ENCODE measurements at places on chromosomes 11 and 22.

- DNase-seq, result no peak
Measured at GRCh38 chr22:45867118-45867905, 109.7 kb downstream of the WNT7B start.

GRCh38 chr11:117966908-117967307 is 19.3 kb upstream of the IL10RA start:
- no peak for DNase-seq

DNA sequence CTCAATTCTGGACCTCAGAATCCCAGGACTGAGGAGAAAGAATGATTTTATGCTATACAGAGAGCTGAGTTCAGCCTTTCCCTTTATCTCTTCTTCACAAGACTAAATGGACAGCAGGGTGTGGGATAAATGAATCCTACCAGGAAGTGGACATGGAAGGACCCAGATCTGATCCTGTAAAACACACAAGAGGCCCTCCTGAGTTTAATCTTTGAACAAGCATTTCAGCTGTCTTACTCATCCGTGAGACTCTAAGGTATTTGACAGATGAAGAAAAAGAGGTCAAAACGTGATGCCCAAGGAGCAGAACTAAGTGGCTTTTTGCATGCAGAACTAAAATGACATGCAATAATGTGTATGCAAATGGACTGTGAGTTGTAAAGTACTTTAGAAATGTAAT is 511.3 kb downstream of the DLG2 start:
- no peak for DNase-seq

DNA sequence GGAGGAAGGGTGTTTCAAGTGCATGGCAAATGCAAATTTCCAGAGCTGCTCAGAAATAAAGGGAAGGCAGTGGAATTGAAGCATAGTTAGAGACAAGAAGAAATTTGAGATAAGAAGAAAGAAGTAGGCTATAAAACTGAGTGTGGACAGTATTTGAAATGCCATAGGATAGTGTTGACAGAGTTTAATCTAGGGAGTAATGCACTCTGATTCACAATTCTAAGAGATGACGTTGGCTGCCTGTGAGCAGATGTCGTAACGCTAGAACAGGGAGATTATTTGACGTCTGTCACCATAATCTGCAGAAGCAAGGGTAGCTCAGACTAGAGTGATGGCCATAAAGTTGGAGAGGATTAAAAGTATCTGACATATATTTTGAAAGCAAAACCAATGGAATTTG is 389.9 kb upstream of the KIRREL3 start:
- DNase-seq, result no peak

- no peak for DNase-seq
Measured at GRCh38 chr22:46058591-46059519, 81.9 kb upstream of the WNT7B start.

DNA sequence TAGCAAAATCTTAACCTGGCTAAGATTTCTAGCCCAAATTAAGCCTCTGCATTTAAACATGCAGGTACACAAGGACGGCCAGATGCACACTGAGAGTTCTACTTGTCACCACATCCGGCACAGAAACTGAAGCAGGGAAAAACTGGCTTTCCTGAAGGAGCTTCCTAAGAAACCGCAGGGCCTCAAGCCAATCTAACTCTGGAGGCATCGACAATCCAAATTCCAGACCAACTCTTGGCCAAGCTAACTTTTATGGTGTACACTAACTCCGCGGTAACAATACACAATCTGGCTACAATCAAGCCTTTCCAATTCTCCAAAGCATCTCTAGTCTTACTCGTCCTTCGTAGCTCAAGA is 1.2 kb downstream of the MSANTD2 start:
- no peak for DNase-seq

GRCh38 chr11:116481126-116481675 is 291.6 kb downstream of the BUD13 start:
- no peak for DNase-seq

GRCh38 chr22:20180245-20180630 is 29.4 kb upstream of the CCDC188 start:
- DNase-seq, result no peak

DNA sequence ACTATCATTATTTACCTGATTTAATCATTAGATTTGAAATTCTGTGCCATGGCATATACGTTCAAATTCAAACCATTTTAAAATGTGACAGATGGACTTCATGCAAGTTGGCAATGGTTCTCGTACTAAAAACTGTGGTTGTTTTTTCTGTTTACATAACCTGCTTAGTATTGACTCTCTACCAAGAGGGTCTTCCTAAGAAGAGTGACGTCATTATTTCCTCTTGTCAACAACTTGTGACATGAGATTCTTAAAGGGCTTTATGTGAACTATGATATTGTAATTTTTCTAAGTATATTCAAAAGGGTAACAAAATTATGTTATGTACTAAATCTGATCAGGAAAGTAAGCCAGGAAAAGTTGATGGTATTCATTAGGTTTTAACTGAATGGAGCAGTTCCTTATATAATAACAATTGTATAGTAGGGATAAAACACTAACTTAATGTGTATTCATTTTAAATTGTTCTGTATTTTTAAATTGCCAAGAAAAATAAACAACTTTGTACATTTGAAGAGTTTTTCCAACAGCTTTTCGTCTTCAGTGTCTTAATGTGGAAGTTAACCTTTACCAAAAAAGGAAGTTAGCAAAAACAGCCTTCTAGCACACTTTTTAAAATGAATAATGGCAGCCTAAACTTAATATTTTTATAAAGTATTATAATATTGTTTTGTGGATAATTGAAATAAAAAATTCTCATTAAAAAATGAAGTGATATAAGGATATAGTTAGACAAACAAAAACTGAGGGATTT is 87.0 kb downstream of the GRK3 start:
- no peak for DNase-seq

- no peak for DNase-seq
Measured at GRCh38 chr22:22605074-22605404, 39.4 kb upstream of the GGTLC2 start.

GRCh38 chr11:89381094-89381493 is 110.1 kb downstream of the NOX4 start:
- no peak for DNase-seq

DNA sequence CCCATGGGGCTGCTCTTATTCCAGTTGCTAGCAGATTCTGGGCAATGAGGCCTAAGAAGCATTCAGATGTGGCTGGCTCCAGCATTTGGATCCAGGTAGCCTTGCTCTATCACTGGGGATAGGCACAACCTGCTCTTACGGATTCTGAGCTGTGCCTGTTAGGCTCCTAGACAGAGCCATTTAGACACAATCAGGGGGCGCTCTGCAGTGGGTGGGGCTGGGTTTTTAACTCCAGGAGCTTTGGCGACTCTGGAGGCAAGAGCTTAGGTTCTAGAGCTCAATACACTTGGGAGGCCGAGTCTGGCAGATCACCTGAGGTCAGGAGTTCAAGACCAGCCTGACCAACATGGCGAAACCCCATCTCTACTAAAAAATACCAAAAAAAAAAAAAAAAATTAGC is 32.0 kb downstream of the KCNC1 start:
- no peak for DNase-seq

- DNase-seq, result no peak
Measured at GRCh38 chr11:121012091-121012490, 11.8 kb upstream of the TBCEL start.

DNA sequence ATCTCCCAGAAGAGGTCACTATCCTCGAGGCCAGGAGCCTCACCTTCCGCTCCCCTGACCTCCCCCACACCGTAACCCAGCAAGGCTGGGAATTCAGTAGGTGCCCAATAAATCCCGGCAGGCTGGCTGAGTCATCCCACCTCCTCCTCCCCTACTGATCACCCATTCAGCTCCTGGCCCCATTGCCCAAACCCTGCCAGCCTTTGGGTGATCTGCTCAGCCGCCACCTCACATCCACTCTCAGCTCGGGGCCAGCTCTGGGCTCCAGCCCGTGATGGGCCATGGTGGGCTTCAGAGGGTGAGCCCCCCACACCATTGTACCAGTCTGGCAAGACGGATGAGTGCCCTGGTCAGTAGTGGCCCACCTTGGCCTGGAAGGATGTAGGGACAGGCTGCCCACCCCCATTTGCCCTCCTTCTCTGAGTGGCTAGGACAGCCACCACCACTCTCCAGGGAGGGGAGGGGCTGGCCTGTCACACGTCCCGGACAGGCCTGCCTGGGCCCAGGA is 8.2 kb downstream of the TRPM5 start:
- DNase-seq, result no peak

GRCh38 chr22:30922151-30922611 is 46.4 kb downstream of the MORC2 start:
- peak; percentile 61 for DNase-seq

GRCh38 chr11:118074785-118075184 is 2.1 kb upstream of the TMPRSS4 start:
- DNase-seq, result no peak

DNA sequence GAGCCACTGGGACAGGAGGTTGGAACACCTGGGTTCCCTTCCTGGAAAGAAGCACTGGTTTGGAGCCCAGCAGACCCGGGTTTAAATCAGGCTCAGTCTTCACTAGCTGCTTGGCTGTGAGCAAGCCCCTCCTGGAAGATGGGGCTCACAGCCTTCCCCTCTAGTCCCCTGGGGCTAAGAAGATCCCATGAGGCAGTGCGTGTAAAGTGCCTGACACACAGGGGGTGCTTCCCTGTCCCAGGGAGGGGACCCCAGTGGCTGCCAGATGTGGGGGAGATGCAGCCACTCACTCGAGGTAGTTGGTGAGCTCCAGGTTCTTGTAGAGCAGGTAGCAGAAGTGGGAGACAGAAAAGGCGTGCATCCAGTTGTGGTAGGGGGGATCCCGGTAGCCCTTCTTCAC is 93.2 kb downstream of the PDE2A start:
- no peak for DNase-seq

GRCh38 chr11:124756033-124756752 is 4.1 kb upstream of the VSIG2 start:
- no peak for DNase-seq

- DNase-seq, result no peak
Measured at GRCh38 chr11:45366619-45367190, 80.6 kb upstream of the SYT13 start.

DNA sequence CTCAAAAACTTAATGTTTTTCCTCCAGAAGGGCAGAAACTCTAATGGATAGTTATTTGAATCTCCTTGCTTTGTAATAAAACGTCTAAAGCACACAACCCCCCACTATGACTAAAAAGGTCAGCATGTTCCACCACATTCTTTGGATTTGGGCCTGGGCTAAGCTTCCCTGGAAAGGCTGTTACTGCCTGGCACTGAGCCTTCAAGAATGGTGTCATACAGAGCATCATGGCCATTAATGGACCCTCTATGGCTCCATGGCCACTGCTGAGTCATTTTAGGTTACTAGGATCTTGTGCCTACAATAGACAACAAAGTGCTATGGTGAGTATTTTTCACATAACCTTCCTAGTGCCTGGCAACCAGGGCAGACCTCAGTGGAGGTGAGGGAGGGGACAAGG is 242.6 kb upstream of the FAT3 start:
- DNase-seq, result no peak

DNA sequence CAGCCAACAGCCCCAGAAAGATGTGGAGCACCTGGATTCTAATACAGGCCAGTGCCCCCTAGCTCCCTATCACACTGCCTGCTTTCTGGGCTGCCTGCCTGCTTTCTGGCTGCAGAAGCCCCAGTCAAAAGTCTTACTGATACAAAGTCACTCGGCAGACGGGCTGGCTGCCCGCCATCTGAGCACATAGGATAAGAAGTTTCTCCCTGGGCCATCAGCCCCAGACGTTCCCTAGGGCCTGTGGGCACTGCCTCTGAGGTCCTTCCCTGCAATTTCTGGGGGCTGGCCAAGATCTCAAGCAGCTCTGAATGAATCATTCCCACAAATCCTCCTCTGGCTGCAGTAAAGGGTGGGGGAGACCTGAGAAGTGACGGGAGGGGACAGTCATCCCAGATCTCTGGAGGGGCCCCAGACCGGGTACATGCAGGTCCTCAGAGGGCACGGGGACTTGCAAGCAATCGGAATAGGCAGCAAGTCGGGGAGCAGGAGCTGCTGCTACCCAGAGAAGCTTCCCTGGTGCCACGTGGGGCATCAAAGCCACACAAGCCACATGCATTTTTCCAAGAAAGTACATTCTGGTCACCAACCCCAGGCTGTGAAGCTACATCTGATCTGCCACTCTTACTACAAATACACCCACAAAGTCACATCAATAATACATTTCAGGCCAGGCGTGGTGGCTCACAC is 4.7 kb downstream of the TPST2 start:
- DNase-seq, result no peak

DNA sequence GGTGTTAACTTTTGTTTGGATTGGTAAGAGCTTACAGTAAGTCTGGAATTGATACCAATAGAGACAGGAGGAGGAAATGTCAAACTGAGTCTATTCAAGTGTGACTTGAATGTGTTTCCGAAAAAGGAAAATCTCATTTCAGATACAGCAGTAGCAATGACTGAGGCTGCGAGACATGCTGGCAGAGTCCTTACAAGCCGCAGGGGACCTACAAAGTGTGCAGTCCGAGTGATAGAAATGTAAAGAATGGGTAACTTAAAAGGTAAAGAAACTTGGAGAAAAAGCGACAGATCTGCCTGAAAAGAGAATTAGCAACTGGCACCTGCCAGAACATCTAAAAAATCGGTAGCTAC is 444 bp downstream of the CWF19L2 start:
- no peak for DNase-seq

GRCh38 chr22:43851979-43852307 is 10.4 kb downstream of the SULT4A1 start:
- DNase-seq, result no peak

GRCh38 chr22:30673136-30673535 is 5.5 kb upstream of the DUSP18 start:
- DNase-seq, result no peak

- DNase-seq, result no peak
Measured at GRCh38 chr11:12319988-12320387, 57.4 kb upstream of the PARVA start.

DNA sequence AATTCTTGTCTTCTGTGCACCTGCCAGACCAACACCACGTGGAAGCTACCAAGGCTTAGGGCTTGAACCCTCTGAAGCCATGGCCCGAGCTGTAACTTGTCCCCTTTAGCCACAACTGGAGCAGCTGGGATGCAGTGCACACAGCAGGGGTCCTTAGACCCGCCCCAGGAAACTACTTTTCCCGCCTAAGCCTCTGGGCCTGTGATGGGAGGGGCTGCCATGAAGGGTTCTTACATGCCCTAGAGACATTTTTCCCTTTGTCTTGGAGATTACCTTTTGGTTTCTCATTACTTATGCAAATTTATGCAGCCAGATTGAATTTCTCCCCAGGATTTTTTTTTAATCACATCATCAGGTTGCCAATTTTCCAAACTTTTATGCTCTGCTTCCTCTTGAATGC is 9.7 kb downstream of the PATE3 start:
- no peak for DNase-seq

GRCh38 chr22:30254314-30254713 is 7.8 kb upstream of the LIF start:
- no peak for DNase-seq

Data from stimulated activated naive CD4-positive, alpha-beta T cell treated with Interleukin-2 at 50 U/mL for 16 hours (primary cell).